ENCODE measurements at places on chromosomes 13 and 19.

DNA sequence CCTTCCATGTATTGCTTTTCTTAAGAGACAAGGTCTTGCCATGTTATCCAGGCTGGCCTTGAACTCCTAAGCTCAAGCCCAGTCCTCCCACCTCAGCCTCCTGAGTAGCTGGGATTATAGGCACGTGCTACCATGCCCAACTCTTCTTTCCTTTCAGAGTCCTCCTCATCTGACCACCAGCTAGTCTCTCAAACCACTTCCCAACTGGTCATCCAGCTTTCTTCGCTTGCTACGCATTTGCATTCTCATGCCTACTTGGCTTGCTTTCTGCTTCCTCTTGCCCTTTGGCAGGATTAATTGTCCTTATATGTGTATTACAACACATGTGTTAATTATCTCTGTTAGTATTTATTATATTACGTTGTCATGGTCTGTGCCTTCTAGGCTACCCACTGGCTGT is 6.3 kb downstream of the GPR18 start:
- DNase-seq = no peak

- no peak for DNase-seq
Measured at GRCh38 chr19:14731200-14731599, 41.4 kb downstream of the ZNF333 start.

DNA sequence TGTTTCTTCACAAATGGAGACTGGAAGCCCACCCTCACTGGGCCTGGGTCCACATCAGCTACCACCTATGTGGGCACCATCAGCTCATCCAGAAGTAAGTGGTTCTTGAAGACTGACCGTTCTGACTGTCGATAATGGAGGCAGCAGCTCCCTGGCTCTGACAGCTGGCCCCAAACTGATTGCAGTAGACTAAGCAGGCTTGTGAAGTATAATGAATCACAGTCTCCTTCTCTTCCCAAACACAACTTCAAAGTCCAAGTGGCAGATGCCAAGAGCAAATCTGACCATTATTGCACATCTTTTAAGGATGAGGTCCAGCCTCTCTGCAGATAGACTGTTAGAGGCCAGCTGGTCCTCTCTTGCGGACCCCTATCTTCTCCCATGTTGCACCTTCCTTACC is 574.4 kb upstream of the KLF12 start:
- no peak for DNase-seq

GRCh38 chr13:90675129-90675528 is 672.4 kb upstream of the MIR17HG start:
- no peak for DNase-seq

GRCh38 chr19:15279326-15279904 is 47.2 kb upstream of the EPHX3 start:
- DNase-seq = no peak

Measured in fibroblast of skin of scalp (primary cell).